ENCODE measurements at places on chromosomes 1 and 21.
A peak's percentile ranks its signal among the peaks of the same experiment; 100 is the strongest.

DNA sequence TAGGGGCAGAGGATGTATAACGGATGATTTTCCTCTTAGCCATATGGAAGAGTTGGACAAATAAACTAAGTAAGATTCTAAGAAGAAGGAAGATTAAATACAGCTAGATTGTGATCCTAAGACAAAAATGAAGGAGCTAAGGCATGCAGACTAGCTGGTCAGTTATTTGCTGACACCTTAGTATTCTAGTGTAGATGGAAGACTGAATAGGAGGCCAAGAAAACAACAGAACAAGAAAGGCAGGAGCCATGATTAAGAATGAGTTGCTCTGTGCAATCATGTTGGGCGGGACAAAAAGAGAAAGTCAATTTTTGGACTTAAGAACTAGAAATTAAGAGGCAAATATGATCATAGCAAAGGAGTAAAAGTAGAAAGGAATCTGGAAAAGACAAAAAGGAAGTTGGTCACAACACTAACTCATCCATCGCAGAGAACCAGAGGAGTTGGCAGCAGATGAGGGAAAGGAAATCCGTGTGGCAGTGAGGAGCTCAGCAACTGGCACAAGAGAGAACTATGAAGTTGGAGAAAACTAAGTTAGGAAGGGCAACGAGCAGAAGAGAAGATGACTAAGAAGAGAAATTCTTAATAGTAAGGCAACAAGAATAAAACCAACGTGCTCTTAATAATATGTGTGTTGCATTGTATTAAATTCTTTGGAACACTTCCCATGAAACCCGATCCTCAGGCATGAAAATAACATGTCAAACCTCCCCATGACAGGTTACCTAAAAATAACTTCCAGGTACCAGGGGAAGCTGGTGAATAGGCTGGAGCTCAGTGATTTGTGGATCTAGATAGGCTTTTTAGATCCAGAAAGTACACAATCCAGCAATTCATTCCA is 234.4 kb downstream of the LTN1 start:
- DNase-seq: no peak

DNA sequence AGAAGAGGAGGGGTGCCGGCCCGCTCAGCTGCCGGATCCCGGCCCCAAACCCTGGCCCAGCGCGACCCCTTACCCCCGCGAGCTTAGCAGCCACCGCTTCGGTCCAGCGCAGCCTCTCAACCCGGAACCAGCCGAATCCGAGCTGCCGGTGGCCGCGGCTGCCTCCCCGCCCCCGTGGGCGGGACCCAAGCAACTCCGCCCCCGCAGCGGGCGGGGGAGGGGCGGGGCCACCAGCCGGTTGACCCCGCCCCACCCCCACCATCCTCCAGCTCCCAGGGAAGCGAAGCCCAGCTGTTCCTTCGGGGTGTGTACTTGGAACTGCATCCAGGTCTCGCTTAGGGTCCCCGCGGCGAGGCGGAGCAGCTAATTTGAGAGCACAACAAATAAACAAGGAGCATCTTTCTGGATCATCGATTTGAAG is at the start of gene TRIM62:
TSS of gene TRIM62 (minus strand) at position 123 of the 421 bp plus-strand sequence. CDS start 611 bp downstream, outside the sequence.
- peak; percentile 85 for DNase-seq

- DNase-seq: no peak
These were observed 33.5 kb downstream of the ZMYM1 start for GRCh38 chr1:35112668-35113067.

DNA sequence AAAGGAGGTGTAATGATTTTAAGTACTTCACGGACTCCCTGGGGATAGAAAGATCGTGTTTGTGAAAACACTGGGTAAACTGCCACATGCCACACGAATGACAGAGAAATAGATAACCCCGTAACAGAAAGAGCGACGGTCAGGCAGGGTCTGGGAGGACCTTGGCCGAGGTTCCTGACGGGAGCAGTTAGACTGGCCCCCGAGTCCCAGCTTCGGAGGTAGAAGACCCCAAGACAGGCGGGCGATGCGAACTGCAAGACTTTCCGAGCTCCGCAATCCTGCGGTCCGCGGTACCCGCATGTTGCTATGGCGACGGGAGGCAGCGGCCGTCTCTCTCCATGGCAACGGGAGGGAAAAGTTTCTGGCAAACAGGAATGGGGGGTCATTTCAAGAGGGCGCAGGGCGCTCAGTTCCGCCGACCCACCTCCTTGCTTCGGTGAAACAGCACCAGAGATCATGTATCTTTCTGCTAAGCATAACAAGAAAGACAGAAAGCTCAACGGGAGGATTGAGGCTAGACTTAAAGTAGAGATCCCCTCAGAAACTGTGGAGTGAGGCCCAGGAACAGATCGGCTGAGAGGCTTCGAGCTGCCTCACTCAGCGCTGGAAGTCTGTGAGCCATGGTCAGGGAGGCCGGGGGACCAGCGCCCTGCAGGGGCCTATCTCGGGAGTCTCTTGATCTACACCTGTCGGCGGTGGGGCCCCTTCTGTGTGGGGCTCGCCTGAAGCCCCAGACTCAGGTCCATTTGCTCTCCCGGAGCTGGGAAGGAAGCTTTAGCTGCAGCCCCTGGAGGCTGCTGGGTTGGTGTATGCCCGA is 685 bp upstream of the SYT6 start:
- DNase-seq: no peak
